ENCODE measurements at places on chromosomes 6 and 20.

DNA sequence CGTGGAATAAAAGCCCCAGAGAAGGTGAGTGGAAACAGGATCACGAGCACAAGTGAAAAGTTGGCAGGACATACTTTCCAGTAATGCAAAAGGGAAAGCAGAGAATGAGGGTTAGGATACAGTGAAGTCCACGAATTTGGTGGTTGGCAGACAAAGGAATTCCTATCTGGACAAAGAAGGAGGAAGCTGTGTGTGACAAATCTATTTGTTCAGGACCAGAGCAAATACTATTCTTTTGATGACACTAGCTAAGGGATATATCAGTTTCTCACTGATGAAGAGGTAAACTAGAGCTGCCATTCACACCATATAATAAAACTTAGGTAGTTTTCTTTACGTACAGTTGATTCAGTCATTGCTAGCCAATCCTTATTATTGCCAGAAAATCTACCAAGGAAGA, 156.8 kb upstream of the GRIK2 start:
- no peak for DNase-seq

DNA sequence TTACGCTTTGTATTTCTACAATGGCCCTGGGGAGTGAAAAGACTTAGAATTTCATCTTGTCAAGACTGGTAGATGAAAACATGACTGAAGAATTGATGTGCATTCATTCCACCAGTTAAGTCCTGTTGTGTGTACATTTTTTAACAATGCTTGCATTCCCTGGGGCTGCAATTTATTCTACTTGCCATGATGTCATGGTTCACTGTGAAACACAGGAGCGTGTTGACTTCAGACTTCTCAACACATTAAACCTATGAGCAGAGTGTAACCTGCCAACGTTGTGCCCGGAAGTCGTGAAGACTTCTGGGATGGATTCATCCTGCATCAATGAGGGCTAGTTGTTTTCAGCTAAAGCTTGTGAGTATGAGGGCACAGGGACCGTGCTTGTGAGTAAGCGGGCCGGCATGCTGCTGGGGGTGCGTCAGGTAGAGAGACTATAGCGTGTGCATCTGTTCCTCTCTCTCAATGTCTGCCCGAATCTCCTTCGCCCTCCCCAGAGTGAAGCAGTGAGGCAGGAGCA, 26.3 kb upstream of the RIMS4 start:
- DNase-seq, result no peak

- DNase-seq, result no peak
Measured at GRCh38 chr6:40336296-40336695, 250.9 kb downstream of the LRFN2 start.

DNA sequence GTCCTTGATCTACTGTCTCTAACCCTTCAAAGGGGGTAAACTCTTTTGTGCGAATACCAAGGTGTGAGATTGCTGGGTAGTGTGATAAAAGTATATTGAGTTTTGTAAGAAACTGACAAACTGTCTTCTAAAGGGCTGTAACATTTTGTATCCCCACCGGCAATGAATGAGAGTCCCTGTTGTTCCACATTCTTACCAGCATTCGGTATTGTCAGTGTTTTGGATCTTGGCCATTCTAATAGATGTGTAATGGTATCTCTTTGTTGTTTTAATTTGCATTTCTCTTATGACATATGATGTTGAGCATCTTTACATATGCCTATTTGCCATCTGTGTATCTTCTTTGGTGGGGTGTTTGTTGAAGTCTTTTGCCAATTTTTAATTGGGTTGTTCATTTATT, 1090.7 kb downstream of the KIF16B start:
- no peak for DNase-seq

DNA sequence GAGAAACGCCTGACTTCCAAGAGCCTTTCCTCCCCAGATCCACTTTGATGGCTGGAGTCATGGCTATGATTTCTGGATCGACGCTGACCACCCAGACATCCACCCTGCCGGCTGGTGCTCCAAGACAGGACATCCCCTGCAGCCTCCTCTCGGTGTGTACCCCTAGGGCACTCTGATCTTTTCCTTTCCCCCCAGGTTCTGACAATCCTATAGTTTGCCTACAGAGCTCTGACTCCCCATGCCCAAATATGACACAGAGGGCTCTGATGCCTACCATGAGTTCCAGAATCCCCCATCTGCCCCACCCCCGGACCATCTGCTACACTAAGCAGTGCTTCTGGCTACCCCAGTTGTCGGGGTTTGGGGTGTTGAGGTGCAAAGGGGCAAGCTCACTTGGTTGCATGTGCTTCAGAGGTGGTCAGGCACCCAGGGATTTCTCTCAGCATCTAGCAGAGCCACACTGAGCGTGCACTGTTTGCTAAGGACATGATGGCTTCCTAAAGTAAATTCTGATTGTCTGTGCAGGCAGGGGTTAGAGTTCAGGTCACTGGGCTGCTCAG, 24.0 kb upstream of the SGK2 start:
- no peak for DNase-seq

- no peak for DNase-seq
Measured at GRCh38 chr20:35662551-35662950, 2.1 kb downstream of the CPNE1 start.

GRCh38 chr20:57092112-57092899, 174.1 kb downstream of the BMP7 start:
- peak; percentile 80 for DNase-seq

GRCh38 chr6:129478379-129478778, 231.6 kb downstream of the ARHGAP18 start:
- no peak for DNase-seq

DNA sequence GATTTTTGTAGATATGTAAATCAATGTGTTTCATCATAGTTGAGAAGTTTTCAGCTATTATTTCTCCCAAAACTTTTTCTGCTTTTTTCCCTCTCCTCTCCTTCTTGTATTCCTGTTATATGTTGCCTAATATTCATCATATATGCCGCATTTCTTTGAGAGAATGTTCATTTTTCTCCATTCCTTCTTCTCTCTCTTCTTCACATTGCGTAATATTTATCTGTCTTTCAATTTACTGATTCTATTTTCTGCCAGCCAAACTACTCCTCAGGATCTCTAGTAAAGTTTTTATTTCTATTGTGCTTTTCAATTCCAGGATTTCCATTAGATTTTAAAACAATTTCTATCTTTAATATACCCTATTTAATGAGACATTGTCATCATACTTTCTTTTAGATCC, 896.8 kb downstream of the EPHA7 start:
- DNase-seq, result no peak

GRCh38 chr6:41634657-41635056, 3.6 kb upstream of the MDFI start:
- no peak for DNase-seq

DNA sequence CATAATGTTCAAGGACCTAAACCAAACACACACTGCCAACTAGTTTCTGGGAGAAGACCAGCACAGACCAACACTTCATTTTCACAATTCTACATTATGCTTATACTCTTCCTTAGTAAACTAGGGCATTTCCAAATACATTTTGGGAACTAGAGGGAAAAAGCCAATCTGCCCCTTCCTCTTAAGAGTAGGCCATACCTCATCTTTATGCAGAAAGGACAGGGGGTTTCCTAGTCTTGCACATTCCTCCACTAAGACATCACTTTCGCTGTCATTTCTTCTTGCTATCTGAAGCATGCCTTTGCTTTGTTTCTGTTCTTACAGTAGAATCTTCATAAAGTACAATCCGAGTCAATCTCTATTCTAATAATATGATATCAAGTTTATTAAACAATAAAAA, 105.7 kb downstream of the SMLR1 start:
- no peak for DNase-seq

GRCh38 chr6:151784441-151785214, 22.9 kb upstream of the ESR1 start:
- peak; percentile 32 for DNase-seq

DNA sequence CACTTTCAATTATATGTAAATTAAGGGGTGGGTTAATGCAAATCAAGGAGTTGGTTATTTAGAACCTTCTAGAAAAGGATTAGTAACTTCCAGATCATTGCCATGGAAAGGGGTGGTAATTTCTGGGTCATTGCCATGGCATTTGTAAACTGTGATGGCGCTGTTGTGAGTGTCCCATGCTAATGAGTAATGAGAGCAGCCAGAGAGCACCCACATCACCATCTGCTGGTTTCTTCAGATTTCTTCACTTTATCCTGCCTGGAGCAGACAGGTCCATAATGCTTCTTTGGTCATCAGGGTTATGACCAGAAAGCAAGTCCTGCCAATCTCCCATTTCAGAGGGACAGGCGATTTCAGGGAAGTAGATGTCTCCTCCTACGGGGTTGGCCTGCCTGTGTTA, 311.3 kb upstream of the CNR1 start:
- peak; percentile 8 for DNase-seq

All from suppressor macrophage (primary cell).